Epithelial cell of esophagus (primary cell): ENCODE measurements at places on chromosomes 7 and 10.

GRCh38 chr10:96188916-96189315, 58.8 kb downstream of the ZNF518A start:
- no peak for DNase-seq

DNA sequence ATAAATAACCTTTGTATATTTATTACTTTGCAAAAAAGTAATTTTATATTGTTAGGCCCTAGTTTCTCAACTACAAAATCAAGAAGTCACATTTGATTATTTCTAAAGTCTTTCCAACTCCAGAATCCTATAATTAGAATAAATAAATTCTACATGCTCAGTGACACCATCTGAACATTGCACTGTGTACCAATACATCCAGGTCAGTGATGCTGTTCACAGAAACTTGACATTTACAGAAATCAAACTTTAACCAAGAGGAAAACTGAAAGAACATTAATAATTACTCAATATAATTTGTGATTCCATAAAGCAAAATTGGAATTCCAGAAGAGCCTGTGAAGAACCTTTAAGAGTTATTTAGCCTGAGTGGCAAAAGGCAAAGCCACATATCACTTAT, 104.0 kb upstream of the FAM133B start:
- no peak for DNase-seq

DNA sequence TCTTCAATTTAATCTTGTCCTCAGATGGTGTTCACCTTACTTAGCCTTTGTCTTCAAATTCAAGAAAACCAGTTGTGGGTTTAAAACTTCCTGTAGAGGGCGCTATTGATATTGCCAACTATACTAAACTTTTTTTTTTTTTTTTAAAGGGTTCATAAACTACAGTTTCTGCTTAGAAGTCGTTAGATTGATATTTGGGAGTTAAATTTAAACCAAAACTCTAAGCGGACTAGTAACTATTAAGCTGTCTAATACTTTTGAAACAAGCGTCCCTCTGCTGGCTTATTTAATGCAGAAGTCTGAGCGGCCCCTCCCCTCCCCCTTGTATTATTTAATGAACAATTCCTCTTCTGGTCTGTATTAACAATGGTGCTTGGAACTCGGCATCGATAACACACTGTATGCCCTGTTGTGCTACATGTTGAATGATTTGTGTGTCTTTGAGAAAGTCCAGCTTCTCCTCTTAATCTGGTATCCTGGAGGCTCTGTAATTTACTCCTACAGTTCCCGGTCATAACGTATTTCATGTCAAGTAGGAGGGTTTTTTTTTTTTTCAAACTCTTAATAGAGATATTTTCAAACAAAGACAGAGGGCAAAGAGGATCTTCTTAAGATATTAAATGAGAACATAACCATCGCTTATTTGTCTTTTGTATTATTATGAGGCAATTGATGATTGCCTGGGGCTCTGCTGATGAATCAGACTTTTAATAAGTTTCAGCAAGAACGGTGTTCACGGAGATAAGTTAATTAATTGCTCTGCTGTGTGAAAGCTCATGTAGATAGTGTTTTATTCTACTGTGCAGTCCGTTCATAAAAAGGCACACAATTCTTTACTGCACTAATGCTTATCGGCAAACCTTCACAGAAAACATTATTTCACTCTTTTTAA, 22.6 kb upstream of the CREB5 start:
- peak; percentile 84 for DNase-seq

GRCh38 chr7:47489624-47490023, 92.3 kb downstream of the TNS3 start:
- DNase-seq = no peak

GRCh38 chr7:142053988-142054387, 57.5 kb upstream of the MGAM2 start:
- DNase-seq = no peak

- no peak for DNase-seq
Measured at GRCh38 chr7:155431231-155431630, 26.7 kb upstream of the EN2 start.

DNA sequence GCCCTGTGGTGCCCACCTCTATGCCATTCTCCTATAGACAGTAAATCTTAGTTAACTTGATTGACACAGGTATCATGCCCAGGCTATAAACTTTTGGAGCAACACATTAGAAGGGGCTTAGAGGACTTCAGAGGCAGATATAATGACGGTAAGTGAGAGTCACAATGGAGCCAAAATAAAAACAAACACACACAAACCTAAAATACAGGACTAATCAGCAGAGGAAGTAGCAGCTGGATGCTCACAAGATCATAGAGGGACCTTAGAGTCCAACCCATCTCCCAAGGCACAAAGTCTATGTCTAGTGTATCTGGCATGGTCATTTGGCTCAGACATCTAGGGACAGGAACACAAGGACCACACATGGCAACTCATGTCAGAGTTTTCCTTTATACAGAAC, 12.3 kb downstream of the SLC13A4 start:
- no peak for DNase-seq

DNA sequence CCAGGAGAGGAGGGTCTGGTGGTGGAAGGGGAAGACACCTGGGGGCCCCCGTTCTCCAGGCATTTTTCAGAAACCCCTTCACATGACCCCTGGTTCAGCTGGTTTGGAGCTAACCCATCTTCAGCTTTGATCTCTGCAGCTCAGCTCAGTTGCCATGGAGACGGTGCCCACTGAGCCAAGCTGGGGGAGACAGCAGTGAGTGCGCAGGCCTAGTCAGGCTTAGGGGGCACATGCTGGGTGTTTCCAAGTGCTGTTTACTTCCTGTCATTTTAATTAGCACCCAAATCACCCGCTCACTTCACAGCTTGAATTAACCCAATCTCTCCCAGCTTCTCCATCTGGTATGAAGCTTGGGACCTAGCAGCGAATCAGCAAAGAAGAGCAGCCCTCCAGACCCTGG, 9.0 kb downstream of the SPOCK2 start:
- no peak for DNase-seq

- no peak for DNase-seq
Measured at GRCh38 chr10:112966194-112966855, 16.3 kb downstream of the TCF7L2 start.

- peak; percentile 94 for DNase-seq
Measured at GRCh38 chr7:96314402-96315124, 7.3 kb downstream of the SLC25A13 start.

GRCh38 chr7:48140001-48140681, 31.1 kb upstream of the ABCA13 start:
- no peak for DNase-seq

DNA sequence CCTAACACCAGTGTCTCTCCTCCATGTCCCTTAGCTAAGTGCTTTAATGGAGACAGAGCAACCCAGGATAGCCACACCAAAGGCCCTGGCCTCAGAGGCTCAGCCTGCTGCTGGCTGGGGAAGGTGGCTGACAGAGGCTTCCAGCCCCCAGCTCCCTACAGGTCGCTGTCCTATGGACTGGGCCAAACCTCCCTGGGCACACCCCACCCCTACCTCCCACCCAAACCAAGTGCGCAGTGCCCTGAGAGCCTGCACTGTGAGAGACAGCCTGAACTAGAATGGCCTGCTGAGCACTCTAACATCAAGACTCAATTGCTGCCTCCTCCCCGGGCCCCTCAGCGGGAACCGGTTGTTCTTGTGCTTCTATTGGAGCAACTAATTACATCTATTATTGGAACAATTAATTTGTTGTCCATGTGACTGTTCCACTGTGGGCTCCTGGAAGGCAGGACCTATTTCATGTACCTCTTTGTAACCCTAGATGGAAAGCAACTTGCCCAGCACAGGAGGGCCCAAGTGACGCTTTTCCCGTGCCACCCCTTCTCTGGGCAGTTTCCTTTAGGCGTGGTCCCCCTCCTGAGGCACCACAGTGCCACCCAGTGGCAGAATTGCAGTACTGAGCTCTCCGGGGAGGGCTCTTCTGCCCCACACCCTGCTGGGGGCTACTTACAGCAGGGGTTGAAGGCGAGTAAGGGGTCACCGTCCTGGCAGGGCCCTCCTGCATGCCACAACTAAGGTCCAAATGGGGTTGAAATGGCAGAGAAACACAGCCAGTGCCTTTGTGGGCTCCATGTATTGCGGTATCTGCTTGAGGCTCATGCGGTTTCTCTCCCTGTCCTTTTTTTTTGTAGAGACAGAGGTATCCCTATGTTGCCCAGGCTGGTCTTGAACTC, 63.7 kb upstream of the WAPL start:
- DNase-seq = peak; percentile 68

- no peak for DNase-seq
Measured at GRCh38 chr7:32070406-32071360, at the start of gene PDE1C. TSS of gene PDE1C (minus strand) at chr7:32070407.

DNA sequence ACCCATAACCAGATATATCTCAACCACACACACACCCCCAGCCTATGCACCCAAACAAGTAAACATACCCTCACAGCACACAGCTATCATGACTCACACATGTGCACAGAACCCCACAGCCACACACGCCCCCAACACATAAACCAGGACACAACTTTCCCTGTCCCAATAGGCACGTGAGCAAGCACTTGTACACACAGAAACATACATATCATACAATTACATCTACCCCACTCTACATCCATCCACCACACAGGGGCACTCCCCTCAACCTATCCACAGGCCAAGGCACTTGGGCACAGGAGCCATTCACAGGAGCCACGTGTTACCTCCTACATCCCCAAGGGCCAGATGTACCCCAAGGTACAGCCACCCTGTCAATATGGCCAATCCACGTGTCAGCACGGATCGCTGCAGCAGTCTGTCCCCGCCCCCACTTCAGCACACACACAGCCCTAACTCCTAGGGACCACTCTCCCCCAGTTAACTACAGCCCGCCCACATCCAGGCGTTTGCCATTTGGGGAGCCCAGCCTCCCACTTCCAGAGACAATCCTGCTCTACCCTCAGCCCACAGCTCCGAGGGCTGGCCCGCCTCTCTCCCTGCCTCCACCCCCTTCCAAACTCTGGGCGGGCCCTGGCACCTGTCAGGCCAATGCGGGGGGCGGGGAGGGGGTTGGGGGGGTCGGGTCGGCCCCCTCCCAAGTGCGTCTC, 163.5 kb downstream of the SH3PXD2A start:
- DNase-seq = no peak

- no peak for DNase-seq
Measured at GRCh38 chr10:28678687-28679457, 1.6 kb downstream of the BAMBI start.

- DNase-seq = no peak
Measured at GRCh38 chr10:94193466-94193924, 169.2 kb downstream of the NOC3L start.

GRCh38 chr10:49072166-49072885, 43.0 kb downstream of the VSTM4 start:
- no peak for DNase-seq

GRCh38 chr10:46226232-46226631, 60.6 kb upstream of the ANTXRL start:
- DNase-seq = no peak

- peak; percentile 70 for DNase-seq
Measured at GRCh38 chr10:110600487-110601101, 33.1 kb downstream of the SMC3 start.

GRCh38 chr7:25391295-25391861, 163.1 kb upstream of the NPVF start:
- peak; percentile 19 for DNase-seq

DNA sequence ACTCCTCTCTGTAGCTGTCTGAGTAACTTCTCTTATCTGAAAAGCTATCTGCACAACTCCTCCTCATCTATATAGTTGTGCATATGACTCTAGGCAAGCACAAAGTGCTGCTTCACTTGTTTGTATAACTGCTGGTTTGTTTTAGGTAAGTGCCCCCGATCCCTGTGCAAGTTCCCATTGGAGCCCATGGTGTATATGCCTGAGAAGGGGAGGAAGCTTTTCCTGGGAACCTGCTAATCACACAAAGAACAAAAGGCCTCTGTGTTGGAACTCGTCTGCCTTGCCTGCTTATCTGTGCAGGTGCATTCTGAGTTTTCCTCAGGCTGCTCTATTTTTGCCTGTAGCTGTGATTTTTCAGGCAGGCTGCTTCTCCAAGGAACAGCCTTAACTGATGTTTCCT, 23.2 kb upstream of the PHF14 start:
- no peak for DNase-seq

GRCh38 chr10:99339077-99339476, 9.9 kb downstream of the CNNM1 start:
- peak; percentile 44 for DNase-seq

DNA sequence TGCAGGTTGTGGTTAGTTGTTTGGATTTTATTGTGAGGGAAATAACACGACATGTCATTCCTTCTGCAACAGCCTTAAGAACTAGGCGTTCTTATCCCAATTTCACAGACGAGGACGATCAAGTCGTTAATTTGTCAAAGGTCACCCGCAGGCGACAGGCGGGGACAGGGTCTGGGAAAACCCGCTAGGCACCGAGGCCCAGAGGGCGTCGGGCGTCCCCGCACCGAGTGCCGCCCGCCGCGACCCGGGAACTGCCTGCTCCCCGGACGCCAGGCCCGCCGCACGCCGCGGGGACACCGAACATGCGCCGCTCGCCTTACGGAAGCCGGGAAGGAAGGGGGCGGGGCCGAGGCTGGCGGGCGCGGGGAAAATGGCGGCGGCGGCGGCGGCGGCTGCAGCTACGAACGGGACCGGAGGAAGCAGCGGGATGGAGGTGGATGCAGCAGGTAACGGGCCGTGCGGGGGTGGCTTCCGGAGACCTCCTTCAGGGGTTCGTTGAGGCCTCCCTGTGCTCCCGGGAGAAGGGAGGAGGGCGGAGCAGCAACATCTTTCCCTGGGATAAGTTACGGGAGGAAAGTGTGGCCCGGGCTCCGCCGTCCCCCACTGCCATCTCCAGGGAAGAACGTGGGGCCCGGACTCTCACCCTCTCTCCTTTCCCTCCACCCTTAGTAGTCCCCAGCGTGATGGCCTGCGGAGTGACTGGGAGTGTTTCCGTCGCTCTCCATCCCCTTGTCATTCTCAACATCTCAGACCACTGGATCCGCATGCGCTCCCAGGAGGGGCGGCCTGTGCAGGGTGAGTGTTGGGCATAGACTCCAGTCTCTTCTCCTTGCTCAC, at the start of gene COPS6:
TSS of gene COPS6 (plus strand) at position 349 of the 837 bp plus-strand sequence. CDS start at position 371, 22 bp downstream.
- DNase-seq = peak; percentile 82

- DNase-seq = peak; percentile 94
Measured at GRCh38 chr10:50417886-50418830, 166.8 kb upstream of the ASAH2 start.

GRCh38 chr10:89543841-89544240, 8.4 kb upstream of the SLC16A12 start:
- DNase-seq = peak; percentile 60
